Liver (tissue), 10 donors: ENCODE measurements at places on chromosomes 2 and 18.

DNA sequence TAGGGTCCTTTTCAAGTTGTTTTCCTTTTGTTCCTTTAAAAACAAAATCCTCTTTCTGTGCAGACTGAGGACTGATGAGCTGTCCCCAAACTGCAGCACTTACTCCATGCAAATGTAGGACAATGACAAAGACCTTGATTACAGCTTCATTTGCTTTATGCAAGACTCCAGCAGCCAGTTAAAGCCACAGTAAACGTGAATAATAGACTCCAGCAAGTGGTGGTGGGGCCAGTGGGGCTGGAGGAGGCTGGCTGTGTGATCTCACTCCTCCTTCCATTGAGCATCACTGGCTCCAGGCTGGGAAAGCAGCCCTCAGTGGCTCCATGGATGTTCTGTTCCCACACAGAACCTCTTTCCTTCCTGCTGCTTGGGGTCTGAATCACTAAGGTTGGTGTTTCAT is 306.0 kb upstream of the CELF4 start:
- no peak for DNase-seq

DNA sequence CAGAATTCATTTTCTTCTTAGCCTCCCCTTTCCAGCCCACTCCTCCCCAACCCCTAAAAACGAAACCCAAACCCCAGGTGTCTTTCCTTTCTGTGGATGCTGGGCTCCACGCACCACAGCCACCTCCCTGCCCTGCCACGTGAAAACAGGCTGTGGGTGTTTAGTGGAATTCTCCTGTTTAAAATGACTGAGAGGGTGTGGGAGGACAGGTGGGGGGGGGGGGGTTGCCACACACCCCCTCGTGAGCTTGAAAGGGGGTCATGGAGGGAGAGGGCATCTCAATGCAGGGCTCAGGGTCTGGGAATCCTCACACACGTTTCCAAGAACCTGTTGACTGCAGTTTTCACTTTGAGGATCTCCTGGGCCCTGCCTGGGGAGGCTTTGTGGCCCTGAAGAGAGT is 110.3 kb downstream of the FAM210A start:
- no peak for DNase-seq

- DNase-seq, result no peak
These were observed 35.9 kb downstream of the DCDC2C start for GRCh38 chr2:3739313-3739712.

DNA sequence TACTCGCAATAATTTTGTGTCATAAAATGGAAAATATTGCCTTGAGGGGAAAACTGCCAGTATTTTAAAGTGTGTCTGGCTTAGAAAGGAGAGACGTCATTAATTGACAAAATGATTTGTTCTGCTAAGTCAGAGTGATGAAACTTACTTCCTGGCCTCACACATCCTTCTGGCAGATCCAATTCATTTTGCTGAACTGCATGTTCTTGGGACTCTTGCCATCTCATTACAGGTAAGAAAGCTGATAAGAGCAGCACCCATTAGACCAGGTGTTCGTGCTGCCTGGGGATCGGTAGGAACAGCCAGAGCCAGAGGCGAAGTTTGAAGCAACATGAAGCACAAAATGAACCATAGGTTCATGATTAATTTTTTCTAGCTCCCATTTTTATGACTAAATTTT is 38.0 kb downstream of the KCNE4 start:
- DNase-seq, result no peak
